Fibroblast of pulmonary artery (primary cell): ENCODE measurements at places on chromosomes 6 and 20.

DNA sequence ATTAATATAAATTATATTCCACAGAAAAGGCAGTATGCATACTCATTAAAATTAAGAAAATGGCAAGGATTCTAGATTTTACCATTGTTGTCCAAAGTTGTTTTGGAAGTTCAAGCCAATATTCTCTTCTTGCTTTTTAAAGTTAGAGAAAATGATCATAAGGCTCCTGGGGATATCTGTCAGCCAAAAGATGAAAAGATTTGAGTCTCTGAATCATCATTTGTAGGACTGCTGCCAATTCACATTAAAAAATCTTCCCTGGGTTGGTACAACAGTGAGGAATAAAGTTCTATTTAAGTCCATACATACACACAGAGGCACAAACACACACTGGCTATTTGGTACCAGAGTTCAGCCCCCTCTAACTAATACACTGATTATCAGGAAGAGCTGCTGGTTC, 620.1 kb downstream of the COL12A1 start:
- DNase-seq = no peak

GRCh38 chr6:157953580-157954091, 28.0 kb upstream of the SYNJ2 start:
- no peak for DNase-seq

- DNase-seq = peak; percentile 53
Observed at GRCh38 chr6:83071023-83071422, 3.6 kb downstream of the DOP1A start.

GRCh38 chr20:19742974-19743639, 15.0 kb upstream of the RIN2 start:
- DNase-seq = no peak

GRCh38 chr6:4512051-4512471, 264.1 kb upstream of the CDYL start:
- DNase-seq = no peak

DNA sequence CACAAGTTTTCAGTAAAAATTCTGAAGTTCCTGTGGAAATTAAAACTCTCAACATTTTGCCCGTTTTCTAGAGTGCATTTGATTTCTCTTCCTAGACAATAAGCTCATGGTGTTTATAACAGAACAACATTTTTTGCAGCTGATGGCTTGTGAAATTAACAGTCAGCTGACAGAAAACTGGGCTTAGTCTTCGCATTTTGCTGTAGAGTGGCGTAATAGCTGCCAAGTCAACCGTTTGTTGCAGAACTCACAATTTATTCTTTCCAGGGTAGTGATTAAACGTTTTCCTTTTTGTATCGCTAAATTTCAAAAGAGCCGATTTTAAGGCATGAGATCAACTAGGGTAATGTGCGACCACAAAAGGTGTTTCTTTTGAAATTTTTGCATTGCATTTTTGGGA, 1.4 kb downstream of the SPO11 start:
- DNase-seq = peak; percentile 15

- no peak for DNase-seq
Observed at GRCh38 chr6:131729550-131729949, 18.7 kb upstream of the CTAGE9 start.

DNA sequence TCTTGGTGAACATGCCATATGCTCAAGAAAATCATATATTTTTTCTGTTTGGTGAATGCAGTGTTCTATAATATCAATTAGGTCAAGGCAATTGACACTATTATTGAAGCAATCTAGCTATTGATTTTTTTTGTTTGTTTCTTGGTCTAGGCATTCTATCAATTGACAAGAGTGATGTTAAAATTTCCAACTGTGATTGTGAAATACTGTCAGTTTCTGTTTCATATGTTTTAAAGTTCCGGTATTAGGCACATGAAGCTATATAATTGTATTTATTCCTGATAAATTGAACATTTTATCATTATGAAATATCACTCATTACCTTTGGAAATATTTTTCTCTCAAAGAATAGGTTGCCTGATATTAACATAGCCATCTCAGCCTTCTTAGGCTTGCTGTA, 653.4 kb downstream of the HDGFL1 start:
- DNase-seq = no peak

DNA sequence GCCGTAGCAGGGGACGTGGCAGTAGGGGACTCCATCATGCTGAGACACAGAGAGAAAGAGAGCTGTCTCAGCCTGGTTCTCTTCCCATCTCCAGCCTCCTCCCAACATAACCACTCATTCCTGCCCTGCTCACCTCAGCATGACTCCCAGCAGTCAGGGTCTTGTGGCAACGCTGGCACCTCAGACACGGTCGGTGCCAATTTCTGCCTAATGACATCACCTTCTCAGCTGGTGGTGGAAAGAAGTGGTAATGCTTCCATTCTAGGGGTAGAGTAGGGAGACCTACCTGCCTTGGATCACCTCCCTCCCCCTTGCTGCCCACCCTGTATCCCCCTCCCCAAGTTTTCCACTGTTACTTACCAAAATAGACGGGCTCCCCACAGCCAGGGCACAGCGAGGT, 2.5 kb downstream of the CRIP3 start:
- no peak for DNase-seq

- no peak for DNase-seq
Observed at GRCh38 chr6:170207586-170208181, 83.2 kb downstream of the DLL1 start.

DNA sequence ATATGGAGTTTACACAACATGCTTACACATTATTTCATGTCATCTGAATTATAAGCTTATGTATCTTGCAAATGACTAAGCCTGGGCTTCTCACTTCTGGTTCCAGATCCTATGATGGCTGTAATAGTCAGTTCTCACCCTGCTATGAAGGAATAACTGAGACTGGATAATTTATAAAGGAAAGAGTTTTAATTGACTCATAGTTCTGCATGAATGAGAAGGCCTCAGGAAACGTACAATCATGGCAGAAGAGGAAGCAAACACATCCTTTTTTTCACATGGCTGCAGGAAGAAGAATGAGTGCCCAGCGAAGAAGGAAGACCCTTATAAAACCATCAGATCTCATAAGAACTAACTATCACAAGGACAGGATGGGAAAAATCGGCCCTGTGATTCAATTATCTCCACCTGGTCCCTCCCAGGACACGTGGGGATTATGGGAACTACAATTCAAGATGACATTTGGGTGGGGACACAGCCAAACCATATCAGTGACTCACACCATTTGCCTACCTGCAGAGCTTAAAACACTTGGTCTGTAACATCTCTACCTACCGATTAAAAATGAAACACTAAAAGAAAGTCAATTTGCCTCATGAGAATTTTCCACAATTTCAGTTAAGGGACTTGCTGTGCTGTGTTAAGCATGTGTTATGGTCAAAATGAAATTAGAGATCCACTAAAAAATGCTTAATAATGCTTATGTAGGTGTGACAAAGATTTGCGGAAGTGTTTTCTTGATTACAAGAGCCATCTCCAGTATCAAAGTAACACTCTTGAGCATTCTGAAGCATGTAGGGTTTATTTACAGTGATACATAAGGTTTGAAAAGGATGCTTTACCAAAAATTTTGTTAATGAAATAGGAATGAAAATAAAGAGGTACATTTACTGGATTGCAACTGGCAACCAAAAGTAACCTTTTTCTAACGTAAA, 2.2 kb upstream of the RWDD1 start:
- DNase-seq = no peak

DNA sequence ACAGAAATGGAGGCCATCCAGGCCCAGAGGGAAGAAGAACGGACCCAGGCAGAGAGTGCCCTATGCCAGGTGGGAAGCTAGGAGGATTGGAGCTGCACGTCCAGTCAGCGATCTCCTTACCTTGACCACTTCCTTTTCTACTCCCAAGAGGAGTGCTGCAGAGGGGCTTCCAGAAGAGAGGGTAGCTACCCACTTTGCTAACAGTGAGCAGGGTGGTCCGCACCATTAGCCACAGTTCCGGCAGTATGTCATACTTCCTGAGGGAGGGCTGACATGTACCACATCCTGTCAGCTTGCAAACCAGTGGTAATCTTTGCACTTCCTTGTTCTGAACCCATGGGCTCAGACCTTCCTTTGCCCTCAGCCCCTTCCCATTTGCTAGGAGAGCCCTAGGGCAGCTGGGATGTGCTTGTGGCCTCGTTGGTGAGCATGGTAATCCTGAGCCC, 35.4 kb downstream of the CEP250 start:
- no peak for DNase-seq

DNA sequence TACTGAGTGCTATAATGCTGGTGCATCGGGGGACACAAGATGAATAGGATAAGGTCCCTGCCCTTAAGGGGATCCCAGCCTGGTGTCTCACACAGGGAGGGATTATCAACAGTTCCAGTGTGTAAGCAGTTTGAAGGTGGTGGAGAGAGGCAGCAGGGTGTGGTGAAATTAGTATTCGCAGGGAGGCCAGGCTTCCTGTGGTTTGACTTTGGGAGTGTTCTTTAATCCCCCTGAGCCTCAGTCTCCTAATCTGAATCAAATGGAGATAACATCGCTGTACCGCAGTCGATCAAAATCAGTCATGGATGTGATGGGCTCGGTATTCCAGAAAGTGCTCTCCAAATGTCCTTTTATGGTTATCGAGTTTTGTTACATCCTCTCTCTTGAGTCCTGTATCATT, 288.1 kb upstream of the SUPT3H start:
- DNase-seq = no peak

DNA sequence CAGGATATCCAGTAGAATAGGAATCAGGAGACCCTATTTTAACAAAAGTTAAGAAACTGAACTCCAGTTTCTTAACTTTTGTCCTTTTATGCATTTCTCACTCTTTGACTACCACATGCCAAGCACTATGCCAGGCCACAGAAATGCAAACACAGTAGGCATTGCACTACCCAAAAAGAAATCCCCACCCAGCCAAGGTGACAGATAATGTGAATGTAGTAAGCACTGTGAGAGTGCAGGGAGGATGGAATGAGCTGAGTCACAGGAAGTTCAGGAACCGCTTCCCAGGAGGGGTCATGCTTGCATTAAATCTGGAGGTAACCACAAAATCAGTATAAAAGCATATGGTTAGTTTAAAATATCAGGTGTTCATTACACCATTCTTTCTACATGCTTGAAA, 20.1 kb upstream of the FAM83C start:
- peak; percentile 81 for DNase-seq

- no peak for DNase-seq
Observed at GRCh38 chr20:18983796-18984195, 170.2 kb downstream of the SCP2D1 start.
